ENCODE measurements at places on chromosomes 3 and 15.

GRCh38 chr3:11807686-11808085 is 39.0 kb downstream of the TAMM41 start:
- DNase-seq: no peak

- DNase-seq: no peak
Measured at GRCh38 chr15:60899967-60900356, 329.1 kb downstream of the RORA start.

- no peak for DNase-seq
Measured at GRCh38 chr3:71406972-71407810, 176.3 kb downstream of the FOXP1 start.

DNA sequence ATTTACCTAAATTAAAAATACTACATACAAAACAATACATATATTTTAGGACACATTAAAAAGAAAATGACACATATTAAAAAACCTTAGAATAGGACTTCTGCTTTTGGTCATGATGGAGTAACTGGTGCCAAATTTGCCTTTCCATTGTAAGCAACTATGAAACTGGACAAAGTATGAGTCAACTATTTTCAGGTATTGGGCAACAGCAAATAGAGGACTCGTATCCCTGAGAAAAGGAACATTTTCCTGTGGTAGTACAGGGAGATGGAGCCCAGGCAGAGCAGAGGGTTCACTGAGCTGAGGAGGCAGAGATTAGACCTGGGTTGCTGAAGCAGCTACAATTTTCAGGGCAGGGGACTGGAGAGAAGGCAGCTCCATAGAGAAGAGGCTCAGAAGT is 14.7 kb downstream of the CCR1 start:
- no peak for DNase-seq

DNA sequence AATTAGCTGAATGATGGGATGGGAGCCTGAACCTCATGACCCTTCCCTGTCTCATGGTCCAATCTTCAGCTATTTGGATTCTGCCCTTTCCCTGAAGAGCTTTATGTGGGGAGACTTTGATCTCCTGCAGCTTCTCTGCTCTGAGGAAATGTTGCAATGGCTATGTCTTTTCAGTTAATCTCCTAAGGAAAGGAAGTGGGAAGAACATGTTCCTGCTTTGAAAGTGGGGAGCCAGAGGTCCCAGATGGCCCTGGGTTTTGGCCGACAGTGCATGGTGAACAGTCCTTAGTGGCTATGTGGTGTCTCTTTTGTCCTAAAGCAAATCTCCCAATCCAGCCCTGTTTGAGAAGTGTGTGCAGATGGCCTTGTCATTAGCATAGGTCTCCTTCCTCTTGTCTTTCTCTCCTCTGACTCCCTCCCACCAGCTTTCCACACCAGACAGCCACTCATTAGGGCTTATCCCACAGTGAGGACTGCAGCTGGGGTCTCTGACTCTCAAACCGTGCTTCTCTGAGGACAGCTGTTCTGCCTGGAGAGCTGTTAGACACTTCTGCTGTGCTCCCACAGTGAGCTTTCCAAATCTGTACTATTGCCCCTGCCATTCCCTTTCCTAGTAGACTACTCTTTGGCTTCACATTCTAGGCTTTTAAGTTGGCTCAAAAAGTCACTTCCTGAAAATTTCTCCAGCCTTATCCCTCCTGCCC is 365.8 kb upstream of the UMPS start:
- no peak for DNase-seq

DNA sequence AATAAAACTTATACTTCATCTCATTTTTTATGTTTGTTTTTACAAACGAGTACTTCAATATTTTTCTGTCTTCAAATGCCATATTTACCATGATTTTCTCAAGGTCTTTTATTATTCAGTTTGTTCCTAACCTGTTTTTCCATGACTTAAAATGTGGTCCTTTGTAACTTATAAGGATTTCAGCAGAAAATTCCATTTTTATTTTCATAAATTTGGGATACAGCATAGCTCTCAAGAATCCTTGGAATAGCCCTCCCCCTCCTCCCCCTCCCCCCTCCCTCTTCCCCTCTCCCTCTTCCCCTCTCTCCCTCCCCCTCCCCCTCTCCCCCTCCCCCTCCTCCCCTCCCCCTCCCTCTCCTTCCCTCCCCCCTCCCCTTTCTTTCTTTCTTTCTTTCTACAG is 14.9 kb upstream of the STX19 start:
- no peak for DNase-seq

- no peak for DNase-seq
Measured at GRCh38 chr15:35746121-35746520, 200.2 kb upstream of the DPH6 start.

GRCh38 chr3:105365391-105366325 is 1.1 kb upstream of the ALCAM start:
- DNase-seq: no peak

GRCh38 chr3:192831111-192831644 is 86.5 kb downstream of the MB21D2 start:
- DNase-seq: no peak

DNA sequence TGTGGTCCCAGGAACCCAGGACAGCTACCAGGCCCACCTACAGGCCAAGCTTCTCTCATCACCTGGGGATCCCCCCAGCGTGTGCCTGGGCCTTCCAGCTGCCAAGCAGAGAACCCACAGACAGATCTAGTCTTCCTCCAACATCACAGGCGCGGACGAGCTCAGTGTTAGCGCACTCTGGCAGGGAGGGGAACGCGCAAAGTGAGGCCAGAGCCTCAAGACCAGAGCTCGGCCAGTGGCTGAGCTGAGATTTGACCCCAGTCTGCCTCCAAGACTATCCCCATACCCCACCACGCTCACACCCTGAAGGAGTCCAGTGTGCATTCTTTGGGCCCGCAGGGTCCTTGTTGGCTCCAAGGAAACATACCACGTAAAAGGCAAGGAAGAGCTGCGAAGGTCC is 5.1 kb downstream of the MFGE8 start:
- DNase-seq: no peak

DNA sequence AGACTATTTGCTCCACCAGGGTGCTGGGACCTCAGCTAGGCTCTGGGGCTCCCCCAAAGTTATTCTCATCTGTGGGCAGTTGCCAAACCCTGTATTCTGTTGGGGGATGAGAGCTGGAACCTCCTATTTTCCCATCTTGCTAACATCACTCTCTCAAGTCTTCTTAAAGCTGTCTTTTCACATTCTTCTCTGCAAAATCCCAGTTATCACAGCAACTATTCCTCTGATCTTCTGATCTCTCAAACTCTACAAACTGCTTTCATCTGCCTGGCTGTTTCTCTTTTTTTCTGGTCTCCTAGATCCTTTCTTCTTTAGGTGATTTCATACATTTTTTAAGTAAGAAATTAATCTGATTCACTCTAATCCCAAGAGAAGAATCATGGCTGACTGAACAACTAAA is 10.7 kb upstream of the ADAMTSL3 start:
- DNase-seq: no peak

GRCh38 chr3:194273743-194274310 is 77.3 kb downstream of the CPN2 start:
- no peak for DNase-seq

- no peak for DNase-seq
Measured at GRCh38 chr3:14016900-14017475, 107.7 kb downstream of the CHCHD4 start.
